ENCODE measurements at places on chromosomes 6 and 20.
A peak's percentile ranks its signal among the peaks of the same experiment; 100 is the strongest.

GRCh38 chr6:53701333-53702218 lies 36.0 kb upstream of the KLHL31 start:
- DNase-seq: no peak

DNA sequence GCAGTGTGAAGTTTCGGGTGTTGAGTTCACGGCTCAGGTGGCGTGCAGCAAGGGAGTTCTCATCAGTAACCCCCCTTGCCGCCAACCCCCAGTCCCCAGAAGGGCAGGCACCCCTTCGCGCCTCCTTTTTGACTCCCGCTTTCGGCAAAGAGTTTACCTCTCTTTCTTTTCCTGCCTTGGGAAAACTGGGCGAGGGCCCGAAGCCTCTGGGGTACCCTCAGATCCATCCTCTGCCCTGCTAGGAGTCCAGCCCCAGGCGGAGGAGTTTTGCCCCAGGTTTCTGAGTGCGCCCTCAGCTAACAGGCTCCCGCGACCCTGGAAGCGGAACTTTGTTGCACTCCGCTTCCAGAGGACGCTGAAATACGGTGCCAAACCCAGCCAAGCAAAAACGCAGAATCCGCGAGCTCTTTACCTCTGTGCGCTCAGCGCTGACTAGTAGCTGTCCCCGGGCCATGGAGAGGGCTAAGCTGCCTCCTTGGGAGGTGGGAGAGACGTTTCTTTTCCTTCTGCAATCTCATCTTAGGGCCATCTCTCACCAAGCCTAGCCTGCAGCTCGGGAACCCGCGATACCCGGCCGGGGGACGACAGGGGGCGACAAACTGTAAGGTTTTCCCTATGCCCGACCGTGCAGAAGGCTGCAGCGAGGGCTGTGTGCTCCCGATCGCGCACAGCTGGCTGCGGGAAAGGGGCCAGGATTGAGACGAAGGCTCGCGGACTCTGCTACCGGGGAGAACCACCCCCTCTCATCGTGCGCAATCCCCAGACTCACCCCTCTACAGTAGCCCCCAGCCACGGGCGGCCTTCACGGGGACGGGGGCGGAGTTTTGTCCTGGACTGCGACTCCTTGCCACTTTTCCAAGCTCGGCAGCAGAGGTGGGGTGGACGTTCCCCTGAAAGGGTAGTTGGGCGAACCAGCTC lies 2.7 kb upstream of the PAX1 start:
- DNase-seq: no peak

- DNase-seq: no peak
These were observed 138.0 kb downstream of the SYNDIG1 start for GRCh38 chr20:24607402-24607801.

DNA sequence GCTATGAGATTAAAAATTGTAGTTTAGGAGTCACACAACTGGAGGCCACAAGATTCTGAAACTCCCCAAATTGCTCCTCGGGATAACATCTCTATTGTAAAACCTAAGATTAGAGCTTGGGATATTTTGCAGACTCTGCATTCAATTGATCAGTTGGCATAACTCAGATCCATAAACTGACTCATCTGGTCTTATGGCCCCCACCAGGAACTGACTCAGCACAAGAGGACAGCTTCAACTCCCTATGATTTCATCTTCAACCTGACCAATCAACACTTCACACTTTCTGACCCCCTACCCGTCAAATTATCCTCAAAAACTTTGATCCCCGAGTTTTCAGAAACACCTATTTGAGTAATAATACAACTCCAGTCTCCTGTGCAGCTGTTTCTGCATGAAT lies 257.3 kb downstream of the HAO1 start:
- DNase-seq: no peak

DNA sequence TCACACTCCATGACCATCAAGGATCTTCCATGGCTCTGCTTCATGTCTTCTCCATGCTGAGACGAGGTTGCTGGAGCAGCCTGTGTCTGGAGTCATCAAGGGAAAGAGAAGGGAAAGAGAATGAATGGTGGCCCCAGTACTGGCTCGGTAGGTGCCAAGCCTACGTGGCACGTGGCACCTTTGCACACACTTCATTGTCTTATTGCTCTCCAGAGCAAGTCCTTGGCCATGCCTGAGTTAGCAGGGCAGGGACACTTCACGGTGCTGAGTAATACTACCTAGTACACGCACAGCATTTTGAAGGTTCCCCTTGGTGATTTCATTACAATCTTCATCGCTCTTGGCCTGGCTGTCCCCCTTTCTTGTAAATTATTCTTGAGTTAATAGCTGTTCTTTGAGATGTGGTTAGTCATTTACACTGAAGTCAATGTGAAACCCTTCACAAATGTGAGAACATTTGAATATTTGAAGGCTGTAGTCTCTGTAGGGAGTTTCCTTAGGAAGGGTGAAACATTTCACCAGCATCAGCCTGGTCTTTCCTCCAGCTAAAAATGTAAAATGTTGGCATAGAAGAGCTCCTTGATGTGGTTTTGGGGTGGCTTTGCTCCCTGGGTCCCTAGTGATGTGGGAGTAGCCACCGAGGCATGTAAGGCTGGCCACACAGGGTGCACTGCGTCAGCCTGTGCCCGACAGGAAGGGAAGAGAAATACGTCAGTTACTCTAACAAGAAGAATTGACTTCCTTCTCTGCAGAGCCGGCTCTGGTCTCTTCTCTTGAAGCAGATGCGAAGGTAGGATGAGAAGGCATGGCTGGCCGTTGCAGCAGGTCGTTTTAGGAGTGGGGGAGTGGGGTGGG lies at the start of gene SYTL3:
SYTL3 (plus strand) TSS at position 766 of the 855 bp plus-strand sequence. CDS start 13,215 bp downstream, outside the sequence.
- peak; percentile 57 for DNase-seq

- DNase-seq: no peak
These were observed 6.8 kb upstream of the SULF2 start for GRCh38 chr20:47792021-47792618.

GRCh38 chr20:11459090-11459890 lies 458.4 kb upstream of the BTBD3 start:
- no peak for DNase-seq

GRCh38 chr20:47326658-47327268 lies 29.7 kb downstream of the ZMYND8 start:
- no peak for DNase-seq

DNA sequence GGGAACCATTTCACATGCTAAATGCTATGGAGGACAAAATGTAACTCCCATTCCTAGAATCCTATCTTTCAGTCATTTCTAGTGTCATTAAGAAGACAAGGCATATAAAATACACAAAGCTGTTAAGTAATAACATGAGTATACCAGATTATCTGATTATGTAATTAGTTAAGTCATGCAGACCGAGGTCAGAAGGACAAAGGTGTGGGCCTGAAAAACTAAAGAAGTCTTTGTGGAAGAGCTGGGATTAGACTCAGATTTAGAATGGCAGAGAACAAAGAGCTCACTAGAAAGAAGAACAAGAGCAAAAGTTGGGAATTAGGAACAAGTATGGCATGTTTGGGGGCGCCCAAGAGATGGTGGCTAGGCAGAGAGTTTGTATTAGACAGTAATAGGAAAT lies 37.0 kb downstream of the EFHC1 start:
- no peak for DNase-seq

GRCh38 chr20:62823688-62824475 lies 7.0 kb downstream of the COL9A3 start:
- no peak for DNase-seq

GRCh38 chr6:113052506-113052905 lies 705.4 kb downstream of the RFPL4B start:
- DNase-seq: no peak

DNA sequence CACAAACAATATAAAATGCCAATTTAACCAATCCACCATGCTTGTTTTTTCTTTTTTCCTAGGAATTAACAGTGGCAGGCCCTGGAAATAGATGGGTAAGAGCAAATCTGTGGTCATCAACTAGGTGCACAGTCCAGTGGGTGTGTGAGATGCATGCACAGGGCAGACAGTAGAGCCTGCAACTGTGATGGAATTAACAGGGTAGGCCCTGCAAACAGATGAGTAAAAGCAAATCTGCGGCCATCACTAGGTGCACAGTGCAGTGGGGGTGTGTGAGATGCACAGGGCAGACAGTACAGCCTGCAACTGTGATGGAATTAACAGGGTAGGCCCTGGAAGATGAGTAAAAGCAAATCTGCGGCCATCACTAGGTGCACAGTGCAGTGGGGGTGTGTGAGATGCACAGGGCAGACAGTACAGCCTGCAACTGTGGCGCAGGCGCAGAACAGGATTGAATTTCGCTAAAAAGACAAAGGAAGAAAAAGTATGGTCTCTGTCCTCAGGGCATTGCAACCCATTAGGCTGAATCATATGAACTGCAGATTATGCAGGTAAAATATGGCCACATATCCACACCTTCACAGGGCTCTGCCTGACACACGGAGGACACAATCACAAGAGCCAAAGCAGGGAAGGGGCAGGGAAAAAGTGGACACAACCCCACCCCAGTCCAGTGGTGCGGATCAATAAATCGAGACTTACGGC lies 41.0 kb upstream of the IPCEF1 start:
- DNase-seq: no peak
